NCI-H524 treated with DMSO at 0.1 percent for 48 hours (cell line): ENCODE measurements at places on chromosomes 12 and 14.

GRCh38 chr12:105831372-105831771 is 307.4 kb downstream of the NUAK1 start:
- peak; percentile 90 for DNase-seq

DNA sequence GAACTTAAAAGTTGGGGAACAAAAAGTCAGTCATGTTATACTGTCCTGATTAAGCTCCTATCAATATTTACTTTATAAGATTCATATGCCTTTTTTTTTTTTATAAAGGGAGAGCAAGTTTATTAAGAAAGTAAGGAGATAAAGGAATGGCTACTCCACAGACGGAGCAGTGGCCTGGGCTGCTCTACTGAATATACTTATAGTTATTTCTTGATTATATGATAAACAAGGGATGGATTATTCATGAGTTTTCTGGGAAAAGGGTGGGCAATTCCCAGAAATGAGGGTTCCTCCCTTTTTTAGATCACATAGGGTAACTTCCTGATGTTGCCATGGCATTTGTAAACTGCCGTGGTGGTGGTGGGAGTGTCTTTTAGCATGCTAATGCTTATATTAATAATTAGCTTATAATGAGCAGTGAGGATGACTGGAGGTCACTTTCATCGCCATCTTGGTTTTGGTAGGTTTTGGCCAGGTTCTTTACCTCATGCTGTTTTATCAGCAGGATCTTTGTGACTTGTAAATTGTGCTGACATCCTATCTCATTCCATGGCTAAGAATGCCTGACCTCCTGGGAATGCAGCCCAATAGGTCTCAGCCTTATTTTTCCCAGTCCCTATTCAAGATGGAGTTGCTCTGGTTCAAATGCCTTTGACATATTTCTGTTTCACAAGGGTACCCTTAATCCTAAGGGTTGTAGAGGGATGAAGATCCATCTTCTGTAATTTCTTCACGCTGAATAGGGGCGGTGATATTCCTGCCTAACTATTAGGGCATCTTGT is 73.9 kb downstream of the OTOGL start:
- DNase-seq, result no peak

DNA sequence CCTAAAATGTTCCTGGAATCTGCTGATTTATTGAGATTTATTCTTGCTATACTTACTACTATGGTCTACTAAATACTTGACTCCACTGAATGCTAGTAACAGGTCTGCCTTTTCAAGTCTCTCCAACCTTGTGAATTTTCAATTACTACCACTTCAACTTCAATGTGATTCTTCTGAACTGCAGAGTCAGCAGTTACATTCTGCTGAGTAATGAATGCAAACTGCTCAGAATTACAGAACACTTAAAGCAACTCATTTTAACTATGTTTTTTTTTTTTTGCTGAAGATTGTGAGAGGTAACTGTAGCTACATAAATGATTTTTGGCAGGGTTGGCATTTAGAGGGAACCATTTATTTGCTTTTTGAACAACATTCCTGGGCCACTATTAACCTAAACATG is 41.8 kb downstream of the ARF6 start:
- no peak for DNase-seq

DNA sequence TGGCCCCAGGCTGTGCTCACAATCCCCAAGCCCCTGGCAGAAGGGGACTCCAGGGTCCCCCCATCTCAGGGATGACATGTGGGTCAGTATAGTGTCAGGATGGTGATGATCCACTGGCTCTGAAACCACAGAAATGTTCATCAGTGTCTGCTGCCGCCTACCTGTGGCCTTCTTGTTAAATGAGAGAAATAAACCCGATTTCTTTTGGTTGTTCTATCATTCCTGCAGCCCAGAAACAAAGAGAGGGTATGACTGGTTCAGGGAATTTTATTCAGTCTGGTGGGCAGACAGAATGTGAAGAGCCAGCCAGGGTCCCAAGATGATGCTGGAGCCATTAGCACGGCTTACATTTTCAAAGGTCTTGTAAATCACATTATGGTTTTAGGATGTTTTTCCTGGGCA is 86.6 kb downstream of the CRADD start:
- no peak for DNase-seq

DNA sequence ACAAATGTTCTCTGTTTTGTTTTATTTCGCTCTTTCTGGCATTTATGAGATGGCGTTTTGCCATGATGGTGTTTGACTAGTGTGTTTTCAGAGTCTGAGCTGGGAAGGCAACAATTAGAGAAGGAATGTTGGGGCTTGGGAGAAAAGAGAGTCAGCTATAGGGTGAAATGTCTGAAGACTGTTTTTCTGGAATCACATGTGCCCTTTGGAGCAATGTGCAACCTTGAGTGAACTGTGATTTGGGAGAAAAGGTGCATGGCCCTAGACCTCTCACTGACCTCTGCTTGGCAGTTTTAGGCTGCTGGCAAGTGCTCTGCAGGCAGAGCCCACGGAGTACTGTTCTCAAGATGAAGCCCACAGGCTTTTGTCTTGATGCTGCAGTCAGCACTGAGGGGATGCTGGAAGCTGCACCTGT is 379.9 kb upstream of the PDE3A start:
- no peak for DNase-seq

DNA sequence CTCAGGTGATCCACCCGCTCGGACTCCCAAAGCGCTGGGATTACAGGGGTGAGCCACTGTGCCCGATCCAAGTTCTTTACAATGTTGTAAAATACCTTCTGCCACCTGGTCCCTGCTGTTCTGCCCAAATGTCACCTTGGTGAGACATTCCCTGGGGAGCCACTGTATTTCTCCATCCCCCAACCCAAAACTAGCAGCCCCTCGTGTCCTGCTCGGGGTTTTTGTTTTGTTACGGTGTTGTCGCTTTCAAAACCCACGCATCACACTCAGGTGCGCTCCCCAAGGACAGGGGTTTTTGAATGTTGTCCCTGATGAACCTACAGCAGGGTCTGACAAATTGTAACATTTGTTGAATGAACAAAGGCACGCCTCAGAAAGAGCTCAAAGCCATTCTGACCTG is 37.4 kb downstream of the CAMKK2 start:
- DNase-seq, result no peak

GRCh38 chr12:130086797-130087196 is 75.5 kb upstream of the FZD10 start:
- DNase-seq, result no peak

DNA sequence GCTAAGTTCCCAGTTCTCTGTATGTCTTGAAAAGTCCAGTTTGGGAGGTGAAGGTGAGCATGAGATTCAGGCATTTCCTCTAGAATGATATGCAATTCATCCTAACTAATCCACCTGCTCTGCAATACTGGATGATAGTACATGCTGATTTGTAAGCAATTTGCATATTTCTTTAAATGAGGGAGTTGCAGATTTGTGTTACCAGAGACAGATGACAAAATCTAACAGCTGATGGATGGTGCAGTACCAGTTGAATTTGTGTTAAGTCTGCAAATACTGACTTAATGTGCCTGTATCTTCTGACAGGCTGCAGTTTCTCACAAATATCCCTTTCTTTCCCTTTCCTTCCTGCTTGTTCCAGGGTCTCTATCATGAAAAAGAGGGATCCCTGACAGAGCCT is 76.4 kb upstream of the MBIP start:
- DNase-seq, result no peak

DNA sequence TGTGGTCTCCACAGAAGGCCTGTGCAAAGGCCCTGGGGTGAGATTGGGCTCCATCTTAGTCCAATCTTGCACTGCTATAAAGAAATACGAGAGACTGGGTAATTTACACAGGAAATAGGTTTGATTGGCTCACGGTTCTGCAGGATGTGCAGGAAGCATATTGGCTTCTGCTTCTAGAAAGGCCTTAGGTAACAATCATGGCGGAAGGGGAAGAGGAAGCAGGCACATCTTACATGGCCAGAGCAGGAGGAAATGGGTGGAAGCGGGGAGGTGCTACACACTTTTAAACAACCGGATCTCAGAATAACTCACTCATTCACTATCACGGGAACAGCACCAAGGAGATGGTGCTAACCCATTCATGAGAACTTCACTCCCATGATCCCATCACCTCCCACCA is 55.4 kb downstream of the FAR2 start:
- DNase-seq, result no peak

- peak; percentile 57 for DNase-seq
Measured at GRCh38 chr14:75982266-75983018, 647 bp upstream of the TGFB3 start.

DNA sequence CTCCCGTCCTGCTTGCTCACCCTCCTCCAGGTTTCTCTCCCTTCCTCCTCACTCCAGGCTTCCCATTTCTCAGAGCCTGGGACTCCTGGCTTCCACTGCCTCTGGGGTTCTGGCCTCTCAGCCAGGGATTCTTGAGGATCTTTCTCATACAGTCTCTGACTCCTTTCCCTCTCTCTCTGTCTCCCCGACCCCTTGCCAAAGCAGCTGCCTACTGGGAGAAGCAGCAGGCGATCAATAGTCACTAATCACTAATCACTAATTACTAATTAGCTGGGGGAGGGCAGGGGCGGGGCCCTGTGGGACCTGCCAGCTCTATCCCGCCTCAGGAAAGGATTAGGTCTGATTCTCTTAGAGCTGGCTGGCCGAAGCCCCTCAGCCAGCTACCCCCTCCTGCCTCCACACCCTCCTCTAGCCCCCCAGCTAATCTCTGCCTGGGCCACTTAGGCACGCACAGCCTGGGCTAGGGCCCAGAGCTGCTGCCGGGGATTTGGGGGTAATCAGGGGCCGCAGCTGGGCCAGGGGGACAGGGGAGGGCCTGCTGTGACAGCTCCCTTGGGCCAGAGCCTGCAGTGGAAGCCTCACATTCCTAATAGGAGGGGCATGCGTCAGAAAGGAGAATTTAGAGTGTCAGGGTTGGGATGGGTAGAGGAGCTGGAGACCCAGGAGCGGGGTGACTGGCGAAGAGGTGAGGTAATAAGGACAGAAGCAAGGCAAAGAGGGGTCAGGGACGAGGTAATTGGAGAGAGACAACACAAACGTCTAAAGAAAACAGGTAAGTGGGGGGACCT is 2.8 kb downstream of the NXPH4 start:
- no peak for DNase-seq

- no peak for DNase-seq
Measured at GRCh38 chr14:94897082-94897481, 127.2 kb upstream of the GSC start.

- no peak for DNase-seq
Measured at GRCh38 chr14:40682131-40682913, 924.4 kb upstream of the LRFN5 start.

DNA sequence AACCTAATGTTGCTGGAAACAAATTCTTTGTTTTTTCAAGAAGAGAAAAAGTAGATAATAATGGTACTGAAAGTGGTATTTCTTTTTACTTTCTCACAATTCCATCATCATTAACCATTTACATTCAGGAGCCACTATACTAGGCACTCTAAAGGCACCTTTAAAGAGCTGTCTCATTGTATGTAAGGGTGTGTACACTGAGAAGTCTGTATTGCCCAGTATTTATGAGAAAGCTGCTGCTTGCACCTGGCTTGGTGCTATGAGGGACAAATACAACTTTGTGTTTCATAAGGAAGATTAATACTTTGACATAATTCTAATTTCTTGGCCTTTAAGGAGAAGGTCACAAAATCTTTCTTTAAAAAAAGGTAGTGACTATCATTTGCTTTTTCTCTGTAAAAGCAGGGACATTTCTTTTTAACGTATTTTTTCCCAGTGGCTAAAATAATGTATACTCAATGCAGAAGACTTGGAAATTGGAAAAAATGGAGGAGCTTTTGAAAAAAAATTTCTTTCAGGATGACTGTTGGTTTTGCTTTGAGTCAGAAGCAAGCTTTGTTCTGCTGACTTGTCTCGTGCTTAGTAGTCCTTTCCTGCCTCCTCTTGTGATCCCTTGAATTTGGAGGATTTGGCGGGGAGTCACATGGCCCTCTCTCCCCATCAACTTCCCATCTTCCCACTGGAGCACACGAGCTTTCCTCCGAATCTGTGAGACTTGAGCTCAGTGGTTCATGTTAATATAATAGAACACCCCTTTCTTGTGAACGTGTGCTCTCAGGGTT is 50.1 kb downstream of the RASSF3 start:
- no peak for DNase-seq

DNA sequence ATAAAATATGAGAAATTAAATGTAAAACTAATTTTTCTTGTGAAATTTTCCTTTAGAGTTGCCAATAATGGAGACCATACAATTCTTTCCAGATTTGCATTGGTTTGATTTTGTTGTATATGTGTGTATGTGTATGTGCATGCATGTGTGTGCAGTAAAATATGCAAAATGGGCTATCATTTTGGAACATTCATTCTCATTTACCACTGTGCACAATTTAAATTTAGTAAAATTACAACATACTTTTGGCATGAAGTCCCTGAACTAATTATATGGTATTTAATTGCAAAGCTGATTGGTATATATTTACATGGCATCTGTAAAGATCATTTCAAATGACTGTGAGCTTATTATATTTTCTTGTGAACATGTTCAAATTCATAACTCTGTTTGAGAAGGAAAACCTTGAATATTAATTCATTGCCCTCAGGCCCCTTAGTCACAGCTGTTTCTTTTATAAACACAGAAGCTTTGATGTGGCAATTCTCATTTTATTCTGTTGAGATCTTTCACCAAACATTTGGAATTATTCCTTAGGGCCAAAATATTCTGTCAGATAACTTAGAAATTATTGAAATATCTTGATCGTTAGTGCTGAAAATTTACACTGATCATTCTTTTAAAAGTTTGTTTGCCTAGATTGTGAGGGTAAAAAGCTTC is 17.6 kb downstream of the KERA start:
- no peak for DNase-seq

GRCh38 chr12:13817131-13817530 is 164.3 kb downstream of the GRIN2B start:
- DNase-seq, result no peak

DNA sequence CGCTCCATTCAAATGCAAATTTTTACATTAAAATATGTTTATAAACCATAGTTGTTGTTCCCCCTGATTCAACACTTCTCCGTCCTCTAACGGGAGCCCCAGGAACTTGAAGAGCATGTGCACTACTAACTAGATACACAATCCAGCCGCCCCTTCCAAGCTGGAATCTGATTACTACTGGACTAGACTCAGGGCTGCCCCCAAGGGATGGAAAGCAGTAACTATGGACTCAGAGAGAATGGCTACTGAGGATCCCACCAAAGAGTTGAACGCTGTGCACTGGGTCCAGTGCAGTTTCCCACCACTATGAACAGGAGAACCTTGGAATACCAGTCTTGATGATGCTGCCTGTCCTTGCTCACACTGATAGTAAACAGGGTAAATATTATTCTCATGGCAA is 48.6 kb upstream of the PCNX1 start:
- DNase-seq, result no peak

DNA sequence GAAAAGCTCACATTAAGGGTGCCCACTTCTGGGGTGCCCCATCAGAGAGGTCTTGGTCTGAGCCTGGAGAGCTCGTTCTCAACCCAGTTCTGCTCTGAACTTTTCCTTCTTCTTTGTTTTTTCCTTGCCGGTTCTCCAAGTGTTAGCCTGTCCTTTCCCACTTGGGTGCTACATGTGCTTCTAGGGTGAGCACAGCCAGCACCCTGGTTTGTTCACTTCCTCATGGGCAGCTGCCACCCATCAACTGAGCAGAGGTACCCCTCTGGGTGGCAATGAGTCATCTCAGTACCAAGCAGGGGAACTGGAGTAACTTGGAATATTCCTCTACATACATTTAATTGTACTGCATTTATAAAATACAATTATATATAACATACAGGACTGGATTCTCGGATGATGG is 3.9 kb upstream of the SYNE3 start:
- DNase-seq, result no peak

- DNase-seq, result no peak
Measured at GRCh38 chr14:67447033-67447381, 35.0 kb upstream of the PLEK2 start.
